ENCODE measurements at places on chromosomes 11 and 22.

GRCh38 chr22:44574057-44574639, 76.1 kb upstream of the RTL6 start:
- no peak for DNase-seq

DNA sequence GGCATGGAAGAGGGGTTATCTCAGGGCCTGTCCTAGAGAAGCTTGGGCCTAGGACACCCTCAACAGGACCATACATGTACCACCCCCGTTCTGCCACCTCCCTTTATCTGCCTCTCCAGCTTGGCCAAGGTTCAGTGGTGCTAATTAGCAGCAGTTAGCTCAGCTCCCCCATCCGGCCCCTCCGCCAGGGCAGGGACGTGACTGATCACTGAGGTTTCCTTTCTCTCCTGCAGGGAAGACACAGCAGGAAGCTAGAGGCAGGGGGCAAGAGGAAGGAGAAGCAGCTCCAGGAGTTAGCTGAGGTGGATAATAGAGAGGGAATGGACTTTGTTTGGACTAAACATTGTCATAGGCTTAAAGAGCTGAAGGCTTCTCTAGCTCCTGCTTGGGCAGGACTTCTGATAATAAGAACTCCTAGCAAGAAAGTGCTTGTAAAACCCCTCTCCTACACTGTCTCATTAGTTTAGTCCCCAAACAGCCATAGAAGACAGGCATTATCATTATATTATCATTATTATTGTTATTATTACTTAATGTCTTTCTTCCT, 53.8 kb downstream of the BUD13 start:
- DNase-seq: no peak

DNA sequence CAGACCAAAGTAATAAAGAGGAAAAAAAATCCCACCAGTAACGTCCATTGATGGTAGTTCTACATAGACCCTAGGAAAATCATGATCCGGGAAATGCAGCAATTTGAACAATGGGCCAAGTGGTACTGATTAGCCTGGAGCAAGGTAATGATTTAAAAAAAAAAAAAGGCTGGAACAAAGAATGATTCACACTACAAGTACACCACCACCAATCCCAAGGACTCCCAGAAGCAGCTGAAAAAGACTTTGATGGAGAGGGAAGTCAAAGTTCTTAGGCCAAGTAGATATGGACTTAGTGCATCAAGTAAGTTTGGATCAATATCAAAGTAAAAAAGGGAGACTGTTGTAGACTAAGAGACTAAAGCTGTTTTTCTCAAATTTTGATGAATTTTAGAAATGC, 11.8 kb downstream of the KCTD14 start:
- DNase-seq: no peak

DNA sequence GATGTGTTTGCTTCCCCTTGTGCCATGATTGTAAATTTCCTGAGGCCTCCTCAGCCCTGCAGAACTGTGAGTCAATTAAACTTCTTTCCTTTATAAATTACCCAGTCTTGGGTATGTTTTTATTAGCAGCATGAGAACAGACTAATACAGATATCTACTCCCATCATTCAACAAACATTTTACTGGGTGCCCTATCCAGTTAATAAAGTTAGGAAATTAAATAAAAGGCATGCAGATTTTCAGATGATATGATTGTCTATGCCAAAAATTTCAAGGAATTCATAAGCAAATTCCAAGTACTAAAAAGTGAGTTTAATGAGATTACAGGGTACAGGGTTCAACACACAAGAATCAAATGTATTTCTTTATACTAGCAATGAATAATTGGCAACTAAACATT, 33.5 kb upstream of the LIN7C start:
- no peak for DNase-seq

- DNase-seq: no peak
Measured at GRCh38 chr11:45662096-45662664, 3.2 kb downstream of the CHST1 start.

DNA sequence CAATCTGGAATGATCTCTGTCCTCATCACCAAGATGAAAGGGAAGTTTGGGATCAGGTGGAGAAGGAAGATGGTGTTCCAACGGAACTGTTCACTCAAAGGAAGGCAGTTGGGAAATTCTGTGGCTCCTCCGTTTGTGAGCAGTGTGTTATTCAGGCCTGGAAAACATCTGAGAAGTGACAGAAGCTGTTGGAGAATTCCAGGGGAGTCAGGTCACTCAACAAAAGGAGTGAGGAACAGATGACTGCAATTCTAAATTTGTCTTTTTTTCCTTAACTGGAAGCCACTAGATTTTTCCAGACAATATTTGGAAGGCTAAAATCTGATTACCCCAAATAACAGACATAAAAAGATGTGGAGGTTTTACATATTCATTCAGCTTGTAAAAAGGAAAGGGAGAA, 107.8 kb downstream of the CD44 start:
- DNase-seq: no peak

- DNase-seq: no peak
Measured at GRCh38 chr11:72069787-72070251, 10.5 kb downstream of the NUMA1 start.

DNA sequence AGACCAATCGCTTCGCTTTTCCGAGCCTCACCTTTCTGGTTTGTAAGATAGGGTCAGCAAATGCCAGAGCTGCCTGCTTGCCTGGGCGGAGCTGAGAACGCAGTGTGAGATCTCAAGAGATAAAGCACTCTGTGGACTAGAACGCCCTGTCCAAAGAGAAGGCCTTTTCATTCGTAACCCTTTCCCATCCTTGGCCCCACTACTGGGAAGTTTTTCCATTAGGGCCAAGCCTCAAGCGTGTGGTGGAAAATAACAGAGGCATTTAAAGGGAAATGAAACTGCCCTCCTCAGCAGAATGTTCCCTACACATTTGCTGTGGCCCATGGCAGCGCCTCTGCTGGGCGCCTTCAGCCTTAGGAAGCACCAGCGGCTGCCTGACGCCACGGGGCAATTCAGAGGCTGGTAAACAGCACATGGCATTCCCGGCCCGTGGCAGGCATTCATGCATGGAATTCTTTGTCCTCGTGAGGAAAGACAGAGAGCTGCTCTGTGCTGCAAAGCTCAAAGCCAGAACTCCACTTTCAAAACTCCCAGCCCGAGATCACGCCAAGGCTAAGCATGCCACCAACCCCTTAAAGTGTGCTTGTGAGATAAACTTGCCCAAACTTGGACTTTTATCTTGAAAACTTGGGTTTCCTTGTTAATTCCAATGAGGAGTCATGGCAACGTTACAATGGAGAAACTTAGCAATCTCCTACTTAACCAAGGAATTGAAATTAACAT, 38.1 kb downstream of the AHNAK start:
- no peak for DNase-seq

- no peak for DNase-seq
Measured at GRCh38 chr22:24181996-24182899, 961 bp downstream of the SUSD2 start.

GRCh38 chr11:47468598-47469214, 19.8 kb upstream of the RAPSN start:
- DNase-seq: no peak

GRCh38 chr11:89493431-89493830, 2.3 kb upstream of the NOX4 start:
- DNase-seq: no peak

GRCh38 chr11:61983419-61983818, 16.0 kb upstream of the FTH1 start:
- DNase-seq: no peak

- no peak for DNase-seq
Measured at GRCh38 chr22:49402169-49402568, 425.5 kb downstream of the BRD1 start.

- DNase-seq: no peak
Measured at GRCh38 chr11:70883973-70884623, 368.3 kb downstream of the SHANK2 start.

DNA sequence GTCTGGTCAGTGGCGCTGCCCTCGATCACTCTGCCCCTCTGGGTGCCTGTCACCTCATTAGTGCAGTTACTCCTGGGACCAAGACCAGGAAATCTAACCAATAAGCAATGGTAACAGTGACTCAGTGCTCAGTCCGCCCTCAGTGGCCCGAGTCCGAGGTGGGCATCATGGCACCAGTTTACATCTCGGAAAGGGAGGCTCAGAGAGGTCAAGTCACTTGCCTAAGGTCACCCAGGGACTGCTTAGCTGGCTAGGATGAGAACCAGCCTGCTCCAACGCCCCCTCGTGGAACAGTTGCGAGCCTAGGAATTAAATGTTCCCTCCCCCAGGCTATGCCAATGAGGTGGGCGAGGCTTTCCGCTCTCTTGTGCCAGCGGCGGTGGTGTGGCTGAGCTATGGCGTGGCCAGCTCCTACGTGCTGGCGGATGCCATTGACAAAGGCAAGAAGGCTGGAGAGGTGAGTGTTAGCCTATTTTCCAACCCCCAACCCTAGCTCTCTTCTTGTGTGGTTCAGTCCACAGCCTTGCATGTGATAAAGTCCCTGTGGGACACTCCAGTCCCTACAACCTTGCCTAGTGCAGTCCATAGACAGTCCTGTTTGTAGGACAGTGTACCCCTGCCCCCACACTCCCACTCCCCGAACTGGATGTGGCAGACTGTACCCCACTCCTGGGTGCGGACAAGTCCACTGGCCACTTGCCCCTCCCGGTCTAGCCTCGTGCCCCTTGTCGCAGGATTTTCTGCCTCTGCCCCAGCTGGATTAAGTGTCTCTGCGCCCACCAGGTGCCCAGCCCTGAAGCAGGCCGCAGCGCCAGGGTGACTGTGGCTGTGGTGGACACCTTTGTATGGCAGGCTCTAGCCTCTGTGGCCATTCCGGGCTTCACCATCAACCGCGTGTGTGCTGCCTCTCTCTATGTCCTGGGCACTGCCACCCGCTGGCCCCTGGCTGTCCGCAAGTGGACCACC, 1.1 kb downstream of the MTFP1 start:
- DNase-seq: peak; percentile 85

DNA sequence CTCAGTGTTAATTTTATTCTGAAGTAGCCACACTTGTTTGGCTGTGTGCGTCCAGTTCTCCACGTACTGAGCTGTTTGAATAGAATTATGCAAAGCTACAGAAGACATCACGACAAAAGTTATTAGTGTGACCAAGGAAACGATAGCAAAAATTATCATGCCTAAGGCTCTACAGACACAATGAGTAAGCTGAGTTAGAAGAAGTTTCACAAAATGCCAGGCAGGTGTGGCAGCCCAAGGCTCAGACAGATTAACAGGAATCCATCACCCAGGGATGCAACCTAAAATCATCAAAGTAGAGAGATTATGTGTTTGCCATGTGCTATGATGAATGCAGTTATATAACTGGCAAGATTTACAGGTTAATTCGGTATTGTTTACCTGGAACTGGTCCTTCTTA, 73.1 kb upstream of the INCENP start:
- DNase-seq: no peak

DNA sequence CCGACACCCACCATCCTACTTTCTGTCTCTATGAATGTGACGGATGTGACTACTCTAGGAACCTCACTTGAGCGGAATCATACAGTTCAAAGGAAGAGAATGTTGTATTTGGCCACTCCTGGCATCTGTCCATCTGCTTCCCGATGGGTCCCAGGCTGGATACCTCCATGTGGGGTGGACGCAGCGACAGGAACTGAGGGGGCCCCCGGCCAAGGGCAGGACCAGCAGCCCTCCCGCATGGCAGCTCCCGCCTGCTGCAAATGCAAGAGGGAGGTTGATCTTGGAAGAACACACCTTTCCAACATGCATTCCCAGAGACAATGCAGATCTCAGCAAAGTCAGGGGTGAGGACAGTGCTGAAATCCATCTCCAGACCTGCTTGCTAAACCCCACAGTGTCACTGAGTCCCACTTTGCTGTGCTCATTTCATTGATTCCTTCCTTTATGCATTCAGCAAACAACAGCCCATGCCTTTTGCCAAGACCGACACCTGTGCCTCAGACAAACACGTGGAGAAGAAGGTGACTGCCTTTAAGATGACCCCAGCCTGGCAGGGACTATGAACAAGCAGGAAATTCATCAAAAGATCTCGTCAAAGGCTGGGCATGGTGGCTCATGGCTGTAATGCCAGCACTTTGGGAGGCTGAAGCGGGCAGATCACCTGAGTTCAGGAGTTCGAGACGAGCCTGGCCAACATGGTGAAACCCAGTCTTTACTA, 246.2 kb downstream of the CTTN start:
- DNase-seq: no peak

GRCh38 chr11:75428281-75428724, 4.7 kb downstream of the KLHL35 start:
- peak; percentile 41 for DNase-seq

DNA sequence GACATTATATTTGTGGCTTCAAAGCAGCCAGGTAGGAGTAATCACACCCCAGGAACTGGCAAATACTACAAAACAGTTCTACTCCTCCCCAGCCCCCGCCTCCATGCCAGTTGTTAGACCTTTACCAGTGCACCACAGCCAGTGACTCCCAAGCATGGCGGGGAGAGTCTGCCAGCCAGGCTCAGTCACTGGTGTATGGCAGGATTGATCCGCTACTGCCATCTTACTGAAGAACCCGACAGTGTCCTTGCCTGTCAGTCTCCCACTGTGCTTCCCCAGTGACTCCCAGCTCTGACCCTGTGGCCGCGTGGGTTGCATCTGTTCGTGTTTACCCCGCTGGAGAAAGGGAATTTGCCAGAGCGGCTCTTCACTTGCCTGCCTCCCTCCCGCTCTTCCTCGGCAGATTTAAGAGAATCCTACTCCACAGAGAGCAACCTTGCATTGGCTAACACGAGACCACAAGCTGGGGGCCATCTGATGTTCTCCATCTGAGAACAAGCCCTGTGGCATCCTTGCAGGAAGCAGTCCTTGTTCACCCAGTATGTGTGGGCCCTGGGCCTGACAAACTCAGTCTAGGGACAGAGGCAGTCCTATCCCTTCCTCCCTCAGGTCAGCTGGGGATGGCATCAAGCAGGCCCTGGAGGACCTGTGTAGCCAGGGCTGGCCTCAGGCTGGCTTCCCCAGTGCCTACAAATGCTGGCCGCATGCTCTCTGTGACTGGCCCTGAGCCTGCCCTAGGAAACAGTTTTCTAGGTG, 33.1 kb downstream of the GNAZ start:
- DNase-seq: no peak

GRCh38 chr11:65558002-65558929, at the start of gene LTBP3:
LTBP3 (minus strand) TSS chr11:65558359; CDS start chr11:65557959, 400 bp downstream.
- DNase-seq: peak; percentile 38

- DNase-seq: no peak
Measured at GRCh38 chr11:76234416-76235232, 28.3 kb upstream of the WNT11 start.

- no peak for DNase-seq
Measured at GRCh38 chr11:94834911-94835593, 66.9 kb downstream of the AMOTL1 start.

DNA sequence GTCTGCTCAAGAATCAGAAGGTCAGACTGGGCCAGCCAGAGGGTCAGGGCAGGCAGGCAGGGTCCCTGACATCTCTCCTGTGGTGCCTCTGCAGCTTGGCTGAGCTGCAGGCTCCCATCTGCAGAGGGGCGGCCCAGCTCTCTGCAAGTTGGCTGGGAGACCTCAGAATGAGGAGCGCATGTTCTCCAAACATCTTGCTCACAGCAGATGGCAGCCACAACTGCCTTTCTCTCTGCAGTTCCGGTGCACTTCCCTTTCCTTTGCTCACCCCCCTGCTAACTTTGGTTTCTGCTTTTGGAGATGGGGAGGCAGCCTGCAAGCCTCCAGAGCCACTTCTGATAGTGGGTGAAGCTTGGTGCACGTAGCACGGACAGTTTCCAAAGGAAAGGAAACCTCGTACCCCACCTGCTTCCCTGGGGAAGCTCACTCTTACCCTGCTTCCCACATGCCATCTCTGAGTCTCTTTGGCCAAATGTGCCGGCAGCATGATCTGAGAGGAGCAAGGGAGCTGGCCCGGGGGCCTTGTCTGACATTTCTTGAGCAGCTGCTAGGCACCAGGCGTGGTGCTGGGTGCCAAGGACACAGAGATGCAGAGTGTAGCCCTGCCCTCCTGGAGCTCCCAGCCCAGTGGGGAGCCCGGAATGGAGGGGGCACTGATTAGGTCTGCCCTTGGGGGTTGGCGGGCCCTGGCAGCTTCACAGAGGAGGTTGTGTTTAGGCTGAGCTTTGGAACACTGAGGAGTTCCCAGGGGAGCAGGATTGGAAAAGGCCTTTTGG, 18.2 kb downstream of the DAGLA start:
- no peak for DNase-seq
